Hypothalamus (tissue), 51 donors: ENCODE measurements at places on chromosomes 2 and 18.

GRCh38 chr2:200376513-200377354 lies 70.2 kb downstream of the SPATS2L start:
- no peak for DNase-seq

DNA sequence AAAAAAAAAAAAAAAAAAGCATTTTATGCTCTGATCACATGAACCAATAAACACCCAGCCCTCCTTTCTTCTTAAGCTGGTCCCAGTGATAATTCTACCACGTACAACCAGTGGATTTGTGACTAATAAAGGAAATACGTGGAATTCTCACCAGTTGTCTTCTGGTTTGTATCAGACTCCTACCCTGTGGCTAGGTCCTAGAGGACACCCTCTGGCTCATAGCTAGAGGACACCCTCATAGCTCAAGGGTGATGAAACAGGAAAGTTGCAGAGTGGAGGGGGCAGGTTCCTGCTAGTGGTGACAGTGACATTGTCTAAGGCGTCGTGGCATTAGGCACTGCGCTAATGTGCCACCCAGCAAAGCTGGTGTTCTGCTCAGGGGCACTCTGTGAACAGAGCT lies 167.8 kb downstream of the BCL11A start:
- no peak for DNase-seq

- no peak for DNase-seq
Measured at GRCh38 chr2:34337735-34338134, 738.6 kb upstream of the FAM98A start.

DNA sequence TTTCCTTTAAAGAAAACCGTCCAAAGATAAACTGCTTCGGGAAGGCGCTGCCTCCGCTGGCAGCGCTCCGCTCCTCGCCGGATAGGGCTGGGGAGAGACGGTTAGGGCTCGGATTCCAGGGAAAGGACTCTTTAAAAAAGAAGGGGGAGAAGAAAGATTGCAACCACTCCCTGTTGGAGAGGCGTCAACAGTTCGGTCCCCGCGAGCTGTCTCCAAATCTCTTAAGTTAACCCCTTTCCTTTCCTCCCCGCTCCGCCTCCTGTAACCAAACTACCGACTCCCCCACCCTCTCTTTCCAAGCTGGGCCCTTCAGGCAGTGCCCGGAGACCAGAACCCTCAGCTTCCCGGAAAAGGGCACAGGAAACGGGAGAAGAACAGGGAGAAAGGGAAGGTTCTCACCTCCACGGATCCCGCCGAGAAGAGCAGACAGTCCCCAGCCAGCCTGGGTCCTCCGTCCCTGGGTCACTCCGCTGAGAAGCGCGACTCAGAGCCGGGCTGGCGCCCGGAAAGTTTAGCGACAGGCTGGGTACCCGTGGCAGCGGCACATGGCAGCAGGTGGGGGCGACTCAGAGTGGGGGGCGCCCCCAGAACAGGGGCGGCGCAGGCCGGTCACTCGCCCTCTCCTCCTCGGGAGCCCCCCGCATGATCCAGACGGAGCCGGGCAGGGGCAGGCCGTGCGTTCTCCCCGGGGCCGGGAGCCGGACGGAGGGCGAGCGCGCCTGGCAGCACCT lies 675 bp downstream of the FZD5 start:
- DNase-seq = no peak

DNA sequence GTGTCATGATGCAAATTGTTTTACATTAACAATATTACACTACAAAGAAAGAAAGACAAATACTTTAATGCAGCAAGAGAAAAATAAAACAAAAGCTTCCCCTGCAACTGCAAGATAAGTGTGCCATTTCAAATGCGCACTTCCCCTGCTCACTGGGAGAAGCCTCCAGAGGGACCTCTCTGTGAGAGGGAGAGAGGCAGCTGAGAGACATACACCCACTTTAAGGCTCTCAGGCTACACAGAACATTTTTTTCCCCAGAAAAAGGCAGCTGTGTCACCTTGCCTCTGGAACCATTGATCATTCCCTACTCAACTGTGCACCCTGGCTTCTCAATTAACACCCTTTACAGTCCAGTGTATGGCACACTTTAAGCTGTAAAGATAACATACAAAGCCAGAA lies 75.2 kb downstream of the DPP4 start:
- DNase-seq = no peak

DNA sequence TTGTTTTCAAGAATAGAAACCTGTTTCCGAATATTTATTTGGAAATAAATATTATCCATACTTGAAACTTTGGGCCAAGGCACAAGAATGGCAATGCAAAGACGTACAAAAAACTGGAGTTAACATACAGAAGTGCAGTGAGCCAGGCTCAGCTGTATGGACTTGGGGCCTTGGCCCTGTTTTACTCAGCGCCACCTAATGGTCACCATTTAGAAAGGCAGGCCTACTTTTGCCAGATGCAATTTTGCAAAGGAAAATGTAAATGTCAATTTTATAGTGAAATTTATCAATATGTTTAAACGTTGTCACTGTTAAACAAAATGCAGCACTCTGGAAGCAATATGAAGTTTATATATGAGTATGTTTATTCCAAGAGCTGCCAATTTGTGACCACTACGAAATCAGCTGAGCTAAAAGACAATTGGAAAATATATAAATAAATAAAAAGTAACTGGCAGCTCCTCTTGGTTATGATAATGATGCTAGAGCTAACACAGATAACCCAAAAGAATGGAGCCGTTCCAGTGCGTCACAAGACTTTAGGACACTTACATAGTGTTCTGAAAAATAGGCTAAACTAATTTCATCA lies 155.0 kb downstream of the ARHGAP15 start:
- no peak for DNase-seq

DNA sequence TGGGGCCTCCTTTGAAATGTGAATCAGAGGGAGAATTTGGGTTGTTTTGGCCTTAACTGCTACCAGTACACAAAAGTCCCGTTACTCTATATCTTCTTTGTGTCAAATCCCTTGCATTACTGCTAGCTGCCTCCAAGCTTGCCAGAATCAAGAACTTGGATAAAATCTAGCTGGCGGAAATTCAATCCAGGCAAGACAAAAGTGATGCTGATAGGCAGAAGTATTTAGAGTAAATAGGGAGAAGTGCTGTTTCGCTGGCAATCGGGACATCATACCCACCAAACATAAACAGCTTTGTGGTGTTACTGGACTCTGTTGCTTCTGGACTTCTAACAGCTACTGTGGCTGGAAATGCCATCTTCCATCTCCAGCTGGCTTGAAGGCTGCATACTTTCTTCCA lies 2.5 kb downstream of the IFIH1 start:
- no peak for DNase-seq

DNA sequence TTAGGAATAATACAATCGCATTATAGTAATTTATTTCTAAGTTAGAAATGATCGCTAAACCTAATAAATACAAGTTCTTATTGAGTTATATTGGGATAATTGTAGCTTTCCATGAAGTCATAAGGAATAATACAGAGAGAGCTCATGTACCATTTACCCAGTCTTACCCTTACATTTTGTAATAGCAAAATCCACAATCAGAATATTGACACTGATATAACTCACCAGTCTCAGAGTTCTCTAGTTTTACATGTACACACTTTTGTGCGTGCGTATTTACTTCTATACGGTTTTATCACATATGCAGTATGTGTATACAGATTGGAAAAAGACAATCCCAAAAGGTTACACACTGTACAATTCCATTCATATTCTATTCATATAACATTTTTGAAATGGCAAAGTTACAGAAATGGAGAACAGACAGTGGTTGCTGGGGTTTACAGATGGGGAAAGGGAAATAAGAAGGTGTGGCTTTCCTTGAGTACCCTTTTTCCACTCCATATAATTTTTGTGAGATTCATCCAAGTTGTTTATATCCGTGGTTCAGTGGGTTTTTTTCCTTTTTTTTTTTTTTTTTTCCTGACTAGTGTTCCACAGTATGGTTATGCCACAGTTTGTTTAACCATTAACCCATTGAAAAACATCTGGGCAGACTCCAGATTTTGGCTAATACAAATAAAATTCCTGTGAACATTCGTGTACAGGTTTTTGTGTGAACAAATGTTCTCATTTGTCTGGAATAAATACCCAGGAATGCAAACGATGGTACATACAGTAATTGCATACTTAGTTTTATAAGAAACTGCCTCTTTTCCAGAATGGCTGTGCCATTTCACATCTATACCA lies 117.2 kb downstream of the HNMT start:
- no peak for DNase-seq
